CD4-positive, alpha-beta T cell treated with Interleukin-2 at 100 ng/mL for 4 hours (primary cell): ENCODE measurements at places on chromosomes 2 and 18.

DNA sequence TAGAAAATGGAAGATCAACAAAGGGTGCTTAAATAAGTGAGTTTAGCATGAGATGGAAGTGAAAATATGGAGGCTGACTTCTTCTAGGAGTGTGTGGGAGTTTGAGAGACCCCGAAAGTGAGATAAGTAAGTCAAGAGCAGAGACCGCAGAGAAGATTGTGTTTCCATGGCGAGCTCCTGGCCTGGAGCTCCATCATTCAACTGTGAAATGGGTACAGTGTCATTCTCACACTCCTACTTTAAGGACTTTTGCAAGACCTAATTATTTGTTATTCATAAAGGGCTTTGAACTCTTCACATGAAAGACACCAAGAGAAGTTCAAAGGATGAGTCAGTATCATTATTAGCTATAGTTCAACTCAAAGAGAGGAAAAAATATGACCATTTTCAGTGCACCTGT lies 134.2 kb upstream of the PIK3C3 start:
- DNase-seq, result no peak

- DNase-seq, result no peak
Measured at GRCh38 chr2:129777146-129777545, 202.3 kb upstream of the RAB6C start.

- no peak for DNase-seq
Measured at GRCh38 chr2:46056541-46056940, 240.7 kb upstream of the EPAS1 start.

GRCh38 chr2:45285311-45285710 lies 276.1 kb upstream of the SIX2 start:
- no peak for DNase-seq

DNA sequence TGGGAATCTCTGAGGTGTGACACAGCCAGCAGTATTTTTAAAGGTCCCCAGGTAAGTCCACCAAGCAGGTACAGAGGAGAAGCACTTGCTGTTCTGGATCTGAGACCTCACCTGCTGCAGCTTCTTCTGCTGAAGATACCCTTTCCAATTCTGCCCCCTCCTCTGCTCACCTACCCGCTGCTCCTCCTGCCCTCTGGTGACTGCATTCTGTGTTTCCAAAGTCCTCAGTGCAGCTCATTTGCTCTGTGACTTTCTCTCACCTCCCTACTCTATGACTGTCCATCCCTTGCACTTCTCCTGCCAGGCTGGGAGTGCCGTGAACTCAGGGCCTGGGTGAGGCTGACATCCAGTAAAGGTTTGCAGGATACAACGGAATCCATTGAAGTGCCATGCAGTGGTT lies 205.2 kb upstream of the LYPD1 start:
- DNase-seq, result no peak

DNA sequence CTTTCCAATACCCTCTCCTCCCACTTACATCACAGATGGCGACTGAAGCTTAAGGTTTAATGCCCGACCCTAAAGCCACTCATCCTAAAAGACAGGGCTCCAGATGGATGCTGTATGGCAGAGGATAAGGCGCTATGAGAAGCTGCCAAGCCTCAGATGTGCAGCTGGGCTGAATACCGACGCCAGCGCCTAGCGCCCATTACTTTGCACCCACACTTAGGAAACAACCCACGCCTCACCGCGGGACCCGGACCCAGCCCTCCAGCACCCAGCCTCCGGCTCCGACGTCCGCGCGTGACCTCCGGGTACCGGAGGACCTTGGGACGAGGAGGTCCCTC lies 335 bp downstream of the TRAK2 start:
- DNase-seq, result no peak

GRCh38 chr2:84306361-84306760 lies 152.7 kb downstream of the SUCLG1 start:
- DNase-seq, result no peak

GRCh38 chr2:104859766-104860450 lies 6.0 kb downstream of the POU3F3 start:
- DNase-seq, result no peak

DNA sequence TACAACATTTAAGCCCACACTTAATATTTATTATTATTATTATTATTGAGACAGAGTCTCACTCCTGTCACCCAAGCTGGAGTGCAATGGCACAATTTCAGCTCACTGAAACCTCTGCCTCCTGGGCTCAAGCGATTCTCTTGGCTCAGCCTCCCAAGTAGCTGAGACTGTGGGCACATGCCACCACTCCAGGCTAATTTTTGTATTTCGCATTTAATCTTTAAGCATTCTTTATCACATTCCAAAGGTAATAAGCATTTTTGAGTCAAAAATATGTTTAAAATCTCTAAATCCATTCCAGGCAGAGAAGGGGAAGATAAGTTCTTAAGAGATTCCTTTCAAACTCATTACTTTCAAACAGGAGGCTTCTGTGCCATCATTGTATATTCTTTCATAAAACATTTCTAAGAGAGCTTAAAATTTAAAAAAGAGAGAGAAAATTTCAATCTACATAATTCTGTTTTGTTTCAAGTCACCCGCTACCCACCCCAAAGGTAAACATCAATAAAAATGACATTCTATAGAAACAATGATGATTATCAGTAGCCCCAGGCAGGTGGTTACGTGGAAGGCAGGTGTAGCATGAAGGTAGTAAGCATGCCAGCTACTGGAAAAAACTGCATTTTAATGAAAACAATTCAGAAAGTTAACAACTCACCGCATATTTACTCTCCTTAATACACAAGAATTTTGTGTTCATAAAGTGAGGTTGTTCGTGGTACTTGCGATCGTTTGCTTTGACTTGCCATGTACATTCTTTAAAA lies 84.4 kb upstream of the NARS1 start:
- DNase-seq, result no peak

GRCh38 chr2:218799990-218800389 lies 18.0 kb downstream of the CYP27A1 start:
- DNase-seq, result no peak

- DNase-seq, result no peak
Measured at GRCh38 chr2:6958616-6959235, 41.5 kb downstream of the RNF144A start.
